Ammon's horn (tissue), 1 donor: ENCODE measurements at places on chromosomes 1 and 21.
A peak's percentile ranks its signal among the peaks of the same experiment; 100 is the strongest.

GRCh38 chr1:54124472-54124871, 28.3 kb downstream of the CDCP2 start:
- no peak for DNase-seq

- DNase-seq: no peak
These were observed 17.4 kb downstream of the SAMD11 start for GRCh38 chr1:941015-941587.

GRCh38 chr1:230401763-230402294, 24.3 kb downstream of the PGBD5 start:
- no peak for DNase-seq

DNA sequence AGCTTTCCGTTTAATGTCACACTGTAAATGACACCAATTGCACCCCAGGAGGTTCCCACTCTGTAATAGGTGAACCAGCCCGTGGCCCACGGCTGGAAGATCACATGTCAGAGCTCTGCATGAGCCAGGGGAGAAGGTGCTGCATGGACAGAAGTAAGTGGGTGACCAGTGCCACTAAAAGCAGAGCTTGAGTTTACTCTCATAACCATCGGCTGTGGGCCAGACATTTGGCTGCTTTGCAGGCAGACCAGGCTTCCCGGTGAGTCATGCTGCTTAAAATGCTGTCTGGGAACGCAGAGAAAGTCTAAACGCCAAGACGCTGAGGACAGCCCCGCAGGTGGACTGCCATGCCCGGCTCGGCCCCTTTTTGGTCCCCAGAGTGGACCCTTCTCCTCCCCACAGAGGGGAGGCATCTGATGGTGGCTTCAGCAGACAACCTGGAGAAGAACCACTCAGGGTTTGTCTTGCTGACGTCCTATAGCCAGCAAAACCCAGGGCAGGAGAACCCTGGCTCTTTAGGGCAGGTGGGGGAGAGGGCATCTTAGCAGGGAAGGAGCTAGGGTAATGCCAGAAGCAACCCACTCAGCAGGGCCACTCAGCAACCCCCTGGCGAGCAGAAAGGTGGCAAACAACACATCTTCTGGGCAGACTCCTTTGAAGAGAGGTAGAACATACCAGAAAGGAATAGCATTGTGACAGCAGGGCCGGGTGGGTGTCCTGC, 7.3 kb downstream of the KIAA2013 start:
- DNase-seq: peak; percentile 73
